Germinal center (tissue), 1 donor: ENCODE measurements at places on chromosomes 2 and 18.

- DNase-seq, result no peak
Measured at GRCh38 chr2:67876176-67876575, 186.6 kb downstream of the C1D start.

- DNase-seq, result peak; percentile 7
Measured at GRCh38 chr18:74567822-74568221, 29.8 kb upstream of the ZNF407 start.

- DNase-seq, result no peak
Measured at GRCh38 chr2:238286551-238286950, 1.9 kb downstream of the PER2 start.

DNA sequence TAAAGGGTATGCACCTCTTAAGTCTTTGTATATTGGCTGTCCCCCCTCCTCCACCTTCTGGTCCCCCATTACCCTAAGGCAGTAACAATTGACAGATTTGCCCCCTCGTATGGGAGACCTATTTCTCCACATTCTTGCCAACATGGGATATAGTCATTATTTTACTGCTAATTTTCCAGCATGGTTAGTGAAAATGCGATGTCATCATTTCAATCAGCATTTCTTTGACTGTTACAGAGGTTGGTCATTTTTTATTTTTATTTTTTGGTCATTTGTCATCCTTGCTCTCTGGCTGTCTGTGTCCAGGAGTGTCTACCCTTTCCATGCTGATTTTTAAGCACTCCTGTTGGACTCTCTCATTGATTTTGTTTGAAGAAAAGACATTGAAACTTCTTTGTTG lies 45.4 kb upstream of the SPP2 start:
- no peak for DNase-seq

- DNase-seq, result no peak
Measured at GRCh38 chr2:18940184-18940583, 350.8 kb upstream of the NT5C1B start.

DNA sequence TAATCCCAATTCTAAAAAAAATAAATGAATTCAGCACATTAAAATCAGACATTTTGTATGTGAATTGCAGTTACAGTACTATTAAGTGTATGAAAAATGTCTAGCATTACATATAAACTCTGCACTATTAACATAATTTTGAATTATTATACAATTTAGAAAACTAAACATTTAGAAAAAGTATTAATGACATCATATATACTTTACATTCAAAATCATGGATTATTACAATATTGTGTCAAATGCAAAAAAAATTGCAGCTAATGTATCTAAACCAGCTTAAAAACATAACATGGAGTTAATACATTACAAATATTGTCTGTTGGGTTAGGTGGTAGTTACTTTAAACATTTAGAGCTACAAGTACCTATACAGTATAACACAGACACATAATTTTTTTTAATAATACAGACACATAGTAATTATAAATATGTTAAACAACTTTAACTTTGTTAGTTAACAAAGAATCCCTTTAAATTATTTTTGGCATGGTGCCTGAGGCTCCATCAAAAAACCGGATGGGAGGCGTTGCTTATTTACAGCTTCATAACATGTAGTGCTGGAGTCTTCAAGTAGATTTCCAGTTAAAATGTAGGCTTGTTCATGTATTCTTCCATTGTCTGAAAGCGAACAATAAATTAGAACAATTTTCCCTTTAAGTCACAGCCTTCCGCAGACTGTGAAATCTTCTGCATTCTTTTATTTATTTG lies 79.1 kb downstream of the AP1S3 start:
- no peak for DNase-seq

DNA sequence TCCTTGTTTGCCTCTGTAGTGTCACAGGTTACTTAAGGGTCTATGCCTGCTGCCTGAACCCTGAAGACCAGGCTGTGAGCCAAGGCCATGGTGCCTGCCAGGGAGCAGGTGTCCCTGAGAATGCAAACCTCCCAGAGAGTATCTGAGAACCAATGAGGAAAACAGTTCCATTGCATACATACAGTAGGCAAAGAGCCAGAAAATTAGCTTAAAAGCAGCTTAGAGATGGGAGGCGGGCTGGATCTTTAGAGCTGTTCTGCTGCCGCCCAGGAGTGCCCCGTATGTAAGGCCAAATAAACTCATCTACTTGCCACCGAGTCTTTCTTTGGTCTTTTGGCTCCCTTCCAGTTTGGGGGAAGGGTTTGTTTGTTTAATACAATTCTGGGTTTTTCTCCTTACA lies 327.9 kb downstream of the CLIP4 start:
- no peak for DNase-seq

DNA sequence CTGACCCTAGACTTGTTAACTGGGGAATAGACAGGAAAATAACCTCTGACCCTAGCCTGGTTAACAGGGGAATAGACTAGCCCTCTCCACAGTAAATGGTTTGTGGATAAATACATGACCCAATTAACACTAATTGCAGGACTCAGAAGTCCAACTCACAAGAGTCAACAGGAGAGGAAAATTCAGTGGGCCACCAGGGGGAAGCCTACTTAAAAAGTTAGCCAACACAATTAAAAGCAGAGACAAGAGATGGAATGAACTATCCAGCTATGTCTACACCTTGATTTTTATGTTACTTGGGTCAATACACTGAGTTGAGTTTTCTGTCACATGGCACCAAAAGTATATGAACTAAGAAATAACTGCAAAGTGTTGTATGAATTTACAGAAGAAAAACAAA lies 158.8 kb upstream of the SLC39A10 start:
- peak; percentile 6 for DNase-seq

- DNase-seq, result no peak
Measured at GRCh38 chr2:240338274-240338673, 97.2 kb upstream of the GPC1 start.

DNA sequence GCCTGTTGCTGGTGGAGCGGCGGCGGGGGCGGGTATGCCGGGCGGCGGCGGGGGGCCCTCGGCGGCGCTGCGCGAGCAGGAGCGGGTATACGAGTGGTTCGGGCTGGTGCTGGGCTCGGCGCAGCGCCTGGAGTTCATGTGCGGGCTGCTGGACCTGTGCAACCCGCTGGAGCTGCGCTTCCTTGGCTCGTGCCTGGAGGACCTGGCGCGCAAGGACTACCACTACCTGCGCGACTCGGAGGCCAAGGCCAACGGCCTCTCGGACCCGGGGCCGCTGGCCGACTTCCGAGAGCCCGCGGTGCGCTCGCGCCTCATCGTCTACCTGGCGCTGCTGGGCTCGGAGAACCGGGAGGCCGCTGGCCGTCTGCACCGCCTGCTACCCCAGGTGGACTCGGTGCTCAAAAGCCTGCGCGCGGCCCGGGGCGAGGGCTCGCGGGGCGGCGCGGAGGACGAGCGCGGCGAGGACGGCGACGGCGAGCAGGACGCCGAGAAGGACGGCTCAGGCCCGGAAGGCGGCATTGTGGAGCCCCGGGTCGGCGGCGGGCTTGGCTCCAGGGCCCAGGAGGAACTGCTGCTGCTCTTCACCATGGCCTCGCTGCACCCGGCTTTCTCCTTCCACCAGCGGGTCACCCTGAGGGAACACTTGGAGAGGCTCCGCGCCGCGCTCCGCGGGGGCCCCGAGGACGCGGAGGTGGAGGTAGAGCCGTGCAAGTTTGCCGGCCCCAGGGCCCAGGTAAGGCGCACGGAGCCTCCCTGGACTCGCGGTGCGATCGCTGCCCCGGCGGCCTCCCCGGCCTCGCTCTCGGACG lies 1.0 kb downstream of the ZCCHC2 start:
- DNase-seq, result peak; percentile 37

GRCh38 chr2:105731511-105731910 lies 13.2 kb upstream of the NCK2 start:
- DNase-seq, result no peak

DNA sequence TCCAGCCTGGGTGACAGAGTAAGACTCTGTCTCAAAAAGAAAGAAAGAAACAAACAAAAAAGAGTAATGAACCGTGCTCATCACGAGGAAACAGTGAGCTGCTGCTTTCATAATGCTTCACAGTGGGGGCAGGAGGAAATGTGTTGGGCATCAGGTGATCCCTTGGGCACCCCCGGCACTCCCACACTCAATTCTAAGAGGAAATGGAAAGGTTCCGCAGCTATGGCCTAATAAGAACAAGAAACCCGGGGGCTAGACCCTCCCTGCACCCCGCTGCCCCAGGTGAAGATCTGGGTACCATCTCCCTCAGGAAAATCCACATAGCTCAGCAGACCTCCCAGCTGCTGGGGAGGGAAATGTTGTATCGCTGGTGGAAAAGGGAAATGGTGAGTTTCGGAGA lies 118.9 kb downstream of the LPIN1 start:
- DNase-seq, result peak; percentile 61

- no peak for DNase-seq
Measured at GRCh38 chr2:144975881-144976280, 456.0 kb upstream of the ZEB2 start.

DNA sequence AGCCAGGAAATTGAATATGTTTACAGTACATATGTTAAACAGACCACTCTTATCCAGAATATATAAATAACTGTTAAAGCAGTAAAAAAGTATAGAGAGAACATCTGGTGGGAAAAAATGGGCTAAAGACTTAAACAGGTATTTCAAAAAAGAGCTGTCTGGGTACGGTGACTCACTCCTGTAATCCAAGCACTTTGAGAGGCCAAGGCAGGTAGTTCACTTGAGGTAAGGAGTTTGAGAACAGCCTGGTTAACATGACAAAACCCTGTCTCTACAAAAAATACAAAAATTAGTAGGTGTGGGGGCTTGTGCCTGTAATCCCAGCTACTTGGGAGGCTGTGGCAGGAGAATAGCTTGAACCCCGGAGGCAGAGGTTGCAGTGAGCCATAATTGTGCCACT lies 171.4 kb upstream of the FSIP2 start:
- no peak for DNase-seq

GRCh38 chr2:45586600-45586999 lies 24.5 kb downstream of the SRBD1 start:
- no peak for DNase-seq

GRCh38 chr18:51275712-51276476 lies 78.4 kb upstream of the MEX3C start:
- DNase-seq, result no peak

DNA sequence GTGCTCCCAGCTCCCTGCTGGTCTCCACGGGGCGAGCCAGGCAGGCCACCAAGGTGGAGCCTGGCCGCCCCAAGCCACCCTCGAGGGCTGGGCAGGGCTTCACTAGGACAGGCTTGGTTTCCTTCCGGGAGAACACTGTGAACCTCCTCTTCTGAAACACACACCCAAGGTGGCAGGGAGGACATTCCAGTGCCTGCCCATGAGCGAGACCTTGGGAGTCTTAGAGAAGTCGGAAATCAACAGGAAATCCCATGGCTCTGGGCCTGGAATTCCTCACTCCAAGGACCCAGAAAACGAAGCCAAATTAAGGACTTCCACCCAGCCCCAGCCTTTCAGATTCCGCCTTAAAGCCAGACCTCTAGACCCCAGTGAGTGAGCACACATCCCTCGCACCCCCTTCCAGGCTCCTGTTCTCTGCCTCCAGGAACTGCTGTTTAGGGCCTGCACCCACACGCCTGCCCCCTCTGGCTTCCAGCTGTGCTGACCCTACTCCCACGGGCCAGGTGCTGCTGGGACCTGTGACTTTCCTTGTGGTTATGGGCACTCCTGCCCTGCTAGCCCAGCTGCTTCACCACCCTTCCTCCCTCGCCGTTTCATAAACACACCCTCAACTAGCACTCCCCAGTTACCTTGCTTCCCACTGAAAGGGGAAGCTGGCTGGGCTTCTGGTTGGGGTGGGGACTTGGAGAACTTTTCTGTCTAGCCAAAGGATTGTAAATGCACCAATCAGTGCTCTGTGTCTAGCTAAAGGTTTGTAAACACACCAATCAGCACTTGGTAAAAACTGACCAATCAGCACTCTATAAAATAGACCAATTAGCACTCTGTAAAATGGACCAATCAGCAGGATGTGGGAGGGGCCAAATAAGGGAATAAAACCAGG lies 13.7 kb downstream of the GPR17 start:
- no peak for DNase-seq

DNA sequence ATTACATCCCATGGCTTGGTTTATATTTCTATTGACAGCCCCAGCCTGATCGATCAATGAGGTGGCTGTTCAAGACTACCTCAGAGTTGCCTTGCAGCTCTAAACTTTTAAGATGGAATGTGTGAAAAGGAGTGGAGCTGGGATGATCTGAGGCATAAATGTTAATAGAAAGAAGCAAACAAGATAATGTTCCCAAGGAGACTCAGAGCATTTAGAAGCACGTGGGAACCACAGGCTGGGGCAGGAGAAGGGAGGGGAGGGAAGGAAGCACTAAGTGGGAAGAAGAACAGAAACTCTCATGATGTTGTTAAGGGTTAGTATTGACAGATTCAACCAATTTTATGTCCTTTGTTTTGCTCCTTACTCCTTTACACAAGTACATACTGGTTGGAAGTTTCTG lies 28.8 kb upstream of the LRATD1 start:
- no peak for DNase-seq

- DNase-seq, result no peak
Measured at GRCh38 chr2:158319269-158319668, 137.3 kb downstream of the CCDC148 start.

DNA sequence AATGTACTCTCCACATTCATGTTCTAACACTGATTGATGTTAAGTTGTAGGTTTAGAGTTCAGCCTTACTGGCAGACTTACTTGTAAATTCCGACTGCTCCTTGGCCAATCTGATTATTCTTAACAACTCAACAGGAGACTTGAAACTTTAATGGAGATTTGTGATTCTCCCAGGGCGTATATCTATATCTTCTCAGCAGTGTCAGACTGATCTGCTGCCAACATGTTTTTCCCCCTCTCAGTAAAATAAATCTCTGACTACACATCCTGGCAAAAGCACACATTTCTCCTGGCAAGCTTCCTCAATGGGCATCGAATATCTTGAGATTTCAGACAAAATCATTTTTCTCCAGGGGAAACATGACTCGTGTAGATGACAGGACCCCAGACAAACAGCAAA lies 1041.2 kb downstream of the DPP10 start:
- no peak for DNase-seq

DNA sequence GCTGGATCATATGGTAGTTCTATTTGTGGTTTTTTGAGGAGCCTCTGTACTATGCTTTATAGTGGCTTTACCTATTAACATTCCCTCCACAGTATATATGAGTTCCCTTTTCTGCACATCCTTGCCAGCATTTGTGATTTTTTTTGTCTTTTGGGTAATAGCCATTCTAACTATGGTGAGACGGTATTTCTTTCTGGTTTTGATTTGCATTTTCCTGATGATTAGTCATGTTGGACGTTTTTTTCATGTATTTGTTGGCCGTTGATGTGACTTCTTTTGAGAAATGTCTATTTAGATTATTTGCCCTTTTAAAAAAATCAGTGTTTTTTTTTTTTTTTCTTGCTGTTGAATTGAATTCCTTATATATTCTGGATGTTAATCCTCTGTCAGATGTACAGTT lies 31.1 kb downstream of the ACTR3 start:
- DNase-seq, result no peak

- no peak for DNase-seq
Measured at GRCh38 chr2:27752551-27753237, 18.8 kb upstream of the MRPL33 start.

- DNase-seq, result no peak
Measured at GRCh38 chr2:71798266-71799012, 345.1 kb downstream of the DYSF start.

GRCh38 chr2:241324775-241325174 lies 9.1 kb downstream of the SEPTIN2 start:
- DNase-seq, result peak; percentile 63
